ENCODE measurements at places on chromosomes 1 and 21. TPM values are rescaled to one million over a fixed set of nuclear protein-coding genes. Genes with fewer than 3 reads are reported as not detected.

Gene SMIM1
- 0.53 TPM for total RNA-seq

Gene PRKAA2
- total RNA-seq = 7.3 TPM

Gene NID1
- total RNA-seq = 49.8 TPM

Gene MATN1
- 0.26 TPM for total RNA-seq

Gene CFHR5
- not detected for total RNA-seq

Gene CCDC181
- 0.92 TPM for total RNA-seq

Gene HPDL
- 0.19 TPM for total RNA-seq

Gene OR2M3
- total RNA-seq = not detected

Gene MPZL1
- 110 TPM for total RNA-seq

Gene KRTCAP2
- total RNA-seq = 98.7 TPM

Gene PLA2G2F
- total RNA-seq = not detected

Gene PGBD5
- 0.06 TPM for total RNA-seq

Gene RGS8
- total RNA-seq = under 0.01 TPM

Gene MCOLN3
- 3.4 TPM for total RNA-seq

Gene CRYAA
- not detected for total RNA-seq

Gene AADACL3
- total RNA-seq = not detected

Gene CD1B
- not detected for total RNA-seq

Gene RBM11
- total RNA-seq = not detected

Gene PTPRF
- 32.2 TPM for total RNA-seq

Gene HAO2
- total RNA-seq = not detected

Gene OVAAL
- not detected for total RNA-seq

Gene CYP4A11
- 0.13 TPM for total RNA-seq

Gene ZNF670
- total RNA-seq = 1.2 TPM
